CD4-positive, alpha-beta T cell treated with Interleukin-15 for 1 hour (primary cell): ENCODE measurements at places on chromosomes 5 and 9.

DNA sequence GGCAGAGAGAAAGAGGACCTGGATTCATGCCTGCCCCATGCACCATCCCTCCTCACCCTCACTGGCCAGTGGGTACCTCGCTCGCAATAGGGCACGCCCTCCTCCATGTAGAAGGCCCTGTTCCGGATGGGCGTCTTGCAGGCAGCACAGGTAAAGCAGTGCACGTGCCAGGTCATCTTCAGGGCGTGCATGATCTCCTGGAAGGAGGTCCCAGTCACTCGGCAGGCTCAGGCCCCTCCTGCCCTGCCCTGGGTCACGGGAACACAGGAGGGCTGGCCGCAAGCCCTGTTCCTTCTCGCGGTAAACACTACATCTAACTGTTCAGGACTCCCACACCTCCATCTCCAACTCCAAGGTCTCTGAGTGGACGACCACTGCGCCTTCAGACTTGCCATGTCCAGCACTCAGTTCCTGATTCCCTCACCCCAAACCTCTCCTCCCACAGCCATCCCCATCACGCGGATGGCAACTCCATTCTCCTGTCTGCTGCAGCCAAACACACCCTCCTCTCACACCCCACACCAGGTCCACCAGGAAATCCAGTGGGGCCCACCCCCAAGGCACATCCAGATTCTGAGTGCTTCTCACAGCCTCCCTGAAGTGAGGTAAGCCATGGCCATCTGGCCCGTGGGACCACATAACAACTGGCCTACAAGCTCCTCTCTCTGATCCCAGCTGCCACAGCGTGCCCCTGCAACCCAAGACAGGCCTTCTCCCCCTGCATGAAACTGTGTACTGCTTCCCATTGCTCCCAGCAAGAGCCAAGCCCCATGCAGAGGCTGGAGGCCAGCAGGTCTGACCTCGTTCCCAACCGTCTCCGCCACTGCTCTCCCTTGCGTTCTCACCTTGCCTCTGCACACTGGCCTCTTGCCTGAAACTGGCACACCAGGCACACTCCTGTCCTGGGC, 10.8 kb upstream of the DBN1 start:
- DNase-seq, result no peak

DNA sequence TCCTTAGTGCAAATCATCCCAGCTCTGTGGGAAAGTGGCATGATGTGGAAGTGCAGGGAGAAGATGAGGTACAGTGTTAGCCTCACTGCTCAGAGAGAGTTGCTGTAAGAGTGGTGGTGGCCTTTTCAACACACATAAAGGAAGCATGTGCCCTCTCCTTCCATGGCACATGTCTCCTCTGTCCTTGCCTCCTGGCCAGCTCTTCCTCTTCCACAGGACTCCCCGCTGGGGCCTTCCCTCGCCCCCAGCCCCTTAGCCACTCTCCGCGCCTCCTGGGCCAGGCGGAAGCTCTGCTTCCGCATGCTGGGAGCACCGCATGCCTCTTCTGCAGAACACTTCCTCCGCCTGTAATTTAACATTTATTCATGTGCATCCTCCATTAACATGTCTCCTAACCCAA, 4.8 kb upstream of the KCNMB1 start:
- no peak for DNase-seq

GRCh38 chr5:90336752-90337151, 72.8 kb downstream of the CETN3 start:
- no peak for DNase-seq

GRCh38 chr5:153525536-153525935, 35.1 kb downstream of the GRIA1 start:
- no peak for DNase-seq

GRCh38 chr5:32115985-32116384, 58.1 kb downstream of the GOLPH3 start:
- no peak for DNase-seq

DNA sequence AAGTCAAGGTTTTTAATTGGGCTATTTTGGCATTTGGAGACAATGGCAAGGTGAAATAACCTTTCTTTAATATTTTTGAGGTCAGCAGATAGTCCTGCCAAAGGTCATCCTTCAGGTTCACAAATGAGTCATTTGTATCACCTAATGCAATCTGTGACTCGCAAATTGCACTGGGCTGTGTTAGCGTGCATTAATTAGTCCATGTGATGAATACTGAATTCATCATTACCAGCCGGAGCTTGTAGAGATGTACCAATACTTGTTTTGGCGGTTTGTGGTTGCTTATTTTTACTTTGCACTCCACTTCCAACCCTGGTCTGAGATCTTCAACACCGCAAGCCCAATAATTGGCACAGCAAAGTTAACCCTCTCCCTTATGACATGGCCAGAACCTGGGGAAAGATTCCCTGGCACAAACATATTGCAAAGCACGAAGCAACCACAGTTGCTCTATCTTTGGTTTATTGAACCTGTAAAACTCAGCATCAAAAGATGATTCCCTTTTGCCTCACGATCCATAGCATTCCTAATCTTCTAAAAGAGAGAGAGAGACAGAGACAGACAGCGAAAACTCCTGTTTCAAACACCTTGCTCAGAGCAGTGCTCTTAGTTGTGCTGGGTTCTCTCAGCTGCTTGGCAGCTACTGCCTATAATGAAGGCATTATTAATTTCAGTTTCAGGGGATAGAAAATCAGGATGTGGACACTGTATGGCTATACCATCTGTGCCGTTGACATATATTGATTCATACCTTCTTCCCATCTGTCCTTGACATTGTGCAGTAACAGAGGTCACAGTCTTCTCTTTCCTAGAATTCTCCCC, 178.1 kb downstream of the EBF1 start:
- DNase-seq, result no peak

DNA sequence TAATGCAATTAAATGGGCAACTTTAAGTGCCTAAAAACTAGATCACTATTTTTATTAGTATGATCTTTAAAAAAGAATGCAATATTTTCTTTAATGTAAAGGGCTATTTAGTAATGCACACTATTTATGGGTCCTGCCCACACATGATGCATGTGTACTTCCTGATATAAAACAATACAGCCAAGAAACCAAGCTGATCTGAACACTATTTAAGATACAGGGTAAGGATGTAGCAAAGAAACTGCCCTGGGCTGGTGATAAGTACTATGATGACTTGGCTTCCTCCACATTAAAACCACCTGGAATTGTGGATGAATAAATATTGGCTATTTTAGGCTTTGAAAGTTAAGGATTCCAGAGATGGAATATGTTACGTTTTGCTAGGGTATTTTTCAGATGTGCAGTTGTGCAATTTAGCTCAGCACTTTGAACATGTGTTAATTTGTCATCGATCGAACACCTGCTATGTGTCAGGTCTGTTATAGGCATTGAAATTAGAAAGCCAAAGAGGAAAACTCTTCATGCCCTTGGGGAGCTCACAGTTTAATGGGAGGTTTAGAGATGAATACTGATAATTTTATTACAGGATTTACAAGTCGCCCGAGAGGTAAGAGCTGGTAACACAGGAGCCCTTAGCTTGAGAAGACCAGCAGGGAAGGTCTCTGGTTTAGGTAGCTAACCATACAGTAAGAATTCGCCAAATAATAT, 276.7 kb downstream of the PLK2 start:
- no peak for DNase-seq

- DNase-seq, result no peak
These were observed 1.7 kb downstream of the LAMC3 start for GRCh38 chr9:131010482-131011273.

- DNase-seq, result no peak
These were observed 30.2 kb downstream of the TGFBI start for GRCh38 chr5:136058972-136059354.

DNA sequence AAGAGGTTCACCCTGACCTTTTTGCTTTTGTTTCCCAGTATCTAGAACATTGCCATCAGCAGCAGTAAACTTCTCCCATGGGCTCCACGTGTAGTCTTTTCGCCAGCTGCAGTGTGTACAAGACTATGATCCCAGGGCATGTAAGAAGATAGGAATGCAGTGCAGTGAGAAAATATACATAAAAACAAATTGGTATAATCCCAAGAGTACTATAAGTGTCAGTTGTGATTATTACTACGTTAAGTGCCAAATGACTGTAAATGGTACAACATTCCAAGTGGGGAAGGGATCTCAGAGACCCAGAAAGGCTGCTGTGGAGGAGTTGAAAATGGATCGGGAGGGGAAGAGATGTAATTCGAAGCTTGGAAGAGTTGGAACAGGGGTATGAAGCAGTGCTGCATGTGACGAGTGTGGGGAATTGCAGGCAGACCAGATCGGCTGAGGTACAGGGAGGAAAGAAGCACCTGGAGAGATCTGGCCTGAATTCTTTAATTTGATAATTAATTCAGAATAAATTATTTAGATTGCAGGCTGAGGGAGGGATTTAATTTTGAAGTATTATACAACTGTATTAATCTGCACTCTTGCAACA, 95.1 kb downstream of the FBXL7 start:
- no peak for DNase-seq

- no peak for DNase-seq
These were observed 80.5 kb upstream of the JAK2 start for GRCh38 chr9:4904322-4905134.

DNA sequence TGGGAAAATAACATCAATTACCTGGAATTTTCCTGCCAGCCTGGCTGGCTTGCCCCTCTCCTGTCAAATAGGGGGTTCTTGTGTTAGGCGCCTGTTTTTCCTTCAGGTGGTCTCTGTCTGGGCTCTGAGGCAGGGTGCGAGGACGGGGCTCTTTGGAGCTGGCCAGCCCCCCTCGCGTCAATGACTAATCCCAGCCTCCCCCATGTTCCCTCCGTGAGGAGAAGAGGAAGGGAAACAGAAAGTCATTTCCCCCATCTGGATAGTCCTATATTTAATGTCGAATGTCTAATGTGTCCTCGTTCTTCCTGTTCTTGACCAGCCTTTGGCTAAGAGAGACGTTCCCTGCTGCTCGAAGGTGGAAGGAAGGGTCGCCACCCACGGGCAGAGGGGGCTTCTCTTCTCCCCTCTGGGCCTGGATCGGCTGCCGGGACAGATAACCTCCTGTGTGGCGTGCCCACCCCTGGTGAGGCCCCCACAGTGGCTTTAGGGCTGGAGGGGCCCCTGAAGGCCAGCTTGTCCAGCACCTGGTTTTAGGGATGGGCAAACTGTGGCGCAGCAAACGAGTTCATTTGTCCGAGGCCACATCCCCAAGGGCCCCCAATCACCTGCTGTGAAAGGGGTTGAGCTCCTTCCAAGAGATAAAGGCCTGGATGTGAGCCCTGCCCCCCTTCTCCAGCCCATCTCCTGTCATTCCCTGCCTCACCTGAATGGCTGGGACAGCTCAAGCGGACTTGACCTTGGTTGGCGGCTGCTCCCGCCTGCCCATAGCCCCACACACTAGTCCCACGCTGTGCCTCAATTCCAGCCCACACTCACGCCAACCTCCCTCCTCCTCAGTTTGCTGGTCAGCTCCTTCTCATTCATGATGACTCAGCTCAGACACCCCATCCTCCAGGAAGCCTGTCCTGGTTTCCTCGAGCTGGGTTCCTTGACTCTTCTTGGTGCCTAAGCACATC, 35.9 kb upstream of the UNC5A start:
- DNase-seq, result no peak

GRCh38 chr9:96217294-96217707, 84.7 kb downstream of the HSD17B3 start:
- DNase-seq, result no peak

- DNase-seq, result no peak
These were observed 159.2 kb upstream of the SLC24A2 start for GRCh38 chr9:19947996-19948395.

- peak; percentile 34 for DNase-seq
These were observed 79.4 kb downstream of the ESM1 start for GRCh38 chr5:54905942-54906537.

GRCh38 chr5:107154593-107154992, 516.1 kb downstream of the EFNA5 start:
- DNase-seq, result no peak

- peak; percentile 11 for DNase-seq
These were observed 37.6 kb upstream of the ANGPTL2 start for GRCh38 chr9:127159949-127160610.

DNA sequence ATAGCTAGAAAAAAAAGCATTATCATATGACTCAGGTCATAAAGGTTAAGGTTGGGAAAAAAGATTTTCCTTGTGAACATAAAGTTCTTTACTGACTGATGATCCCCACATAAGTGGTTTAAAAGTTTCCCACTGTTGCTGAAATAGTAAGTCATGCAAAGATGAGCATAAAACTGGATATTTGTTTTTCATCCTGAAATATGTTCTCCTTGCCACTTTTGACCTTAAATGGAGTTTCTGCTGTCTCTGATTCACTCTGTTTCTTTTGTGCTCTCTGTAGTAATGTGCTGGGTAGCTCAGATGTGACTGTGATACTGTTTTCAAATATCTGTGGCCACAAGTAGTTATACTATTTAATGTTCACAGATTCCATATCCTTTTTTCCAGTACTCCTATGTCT, 162.5 kb upstream of the GAS1 start:
- DNase-seq, result no peak

DNA sequence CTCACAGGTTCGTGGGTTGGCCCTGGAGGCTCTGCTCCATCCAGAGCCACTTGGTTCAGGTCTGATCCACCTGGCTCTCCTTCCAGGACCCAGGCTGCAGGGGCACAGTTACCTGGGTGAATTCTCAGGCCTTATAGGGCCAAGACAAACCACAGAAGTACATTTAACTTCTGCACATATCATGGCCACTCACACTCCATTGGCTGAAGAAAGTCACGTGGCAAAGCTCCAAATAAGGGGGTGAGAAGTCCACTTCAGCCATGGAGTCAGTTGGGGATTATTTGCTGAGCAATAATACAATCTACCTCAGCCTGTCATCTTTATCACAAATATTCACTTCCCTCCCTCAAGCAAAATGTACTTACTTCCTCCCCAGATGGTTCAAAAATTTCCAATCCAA, 83.6 kb downstream of the MACROH2A1 start:
- DNase-seq, result no peak

GRCh38 chr9:8863069-8863468, 1063.5 kb upstream of the DMAC1 start:
- no peak for DNase-seq

GRCh38 chr9:105690742-105691141, 3.6 kb upstream of the TMEM38B start:
- DNase-seq, result no peak
